ENCODE measurements at places on chromosomes 13 and 19. TPM values are rescaled to one million over a fixed set of nuclear protein-coding genes. Genes with fewer than 3 reads are reported as not detected.

DNA sequence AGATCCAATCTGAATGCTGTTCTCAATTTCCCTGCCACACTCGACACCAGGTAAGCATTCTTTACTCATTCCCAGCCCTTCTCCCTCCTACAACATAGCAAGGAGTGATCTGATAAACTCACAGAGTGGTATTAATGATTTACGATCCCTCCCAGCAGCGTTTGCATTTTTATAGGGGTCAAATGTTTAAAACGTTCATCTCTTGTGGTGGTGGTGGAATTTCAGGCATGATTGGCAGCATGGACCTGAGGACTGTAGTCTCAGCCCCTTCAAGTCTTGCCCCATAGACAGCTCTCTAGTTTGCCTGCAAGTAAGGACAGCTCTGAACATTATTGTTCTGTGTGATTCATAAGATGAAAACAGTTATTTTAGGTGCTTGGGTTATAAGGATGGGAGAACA is 565.7 kb downstream of the EFNB2 start:
- peaks cover 33% of the 10 kb centered on the region for H3K4me1 ChIP-seq
- no peak for DNase-seq
- H3K27ac ChIP-seq, result no peak overlapping the region
- H3K36me3 ChIP-seq, result no peaks in the 10 kb centered on the region
- H3K27me3 ChIP-seq, result no peaks in the 10 kb centered on the region

DNA sequence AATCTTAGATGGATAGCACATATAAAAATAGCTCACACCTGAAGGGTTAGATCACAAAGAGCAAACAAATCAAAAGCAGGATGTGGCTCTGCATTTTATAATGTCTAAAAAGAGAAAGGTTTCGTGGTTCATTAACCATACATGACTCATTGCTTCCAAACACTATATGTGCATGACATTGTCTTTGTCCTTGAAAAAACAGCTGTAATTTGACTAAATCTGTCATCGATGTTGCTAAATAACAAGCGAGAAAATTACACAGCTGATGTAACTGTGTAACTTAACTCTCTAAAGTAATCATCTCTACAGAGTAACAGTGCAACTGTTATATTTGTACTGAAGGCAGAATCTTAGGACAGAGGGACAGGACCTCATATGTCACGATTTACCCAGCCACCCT is 383.1 kb upstream of the GPC6 start:
- H3K27me3 ChIP-seq, result no peaks in the 10 kb centered on the region
- H3K4me1 ChIP-seq, result peaks cover 29% of the 10 kb centered on the region
- no peak for DNase-seq
- H3K27ac ChIP-seq, result peak overlapping the region; percentile 68
- no peak overlapping the region for H3K4me3 ChIP-seq

GRCh38 chr19:1471010-1471514 is 8.0 kb downstream of the C19orf25 start:
- peaks cover 2% of the 10 kb centered on the region for H3K27me3 ChIP-seq
- H3K36me3 ChIP-seq, result peaks cover 2% of the 10 kb centered on the region
- H3K4me3 ChIP-seq, result peak overlapping the region; percentile 50
- H3K4me1 ChIP-seq, result peaks cover 7% of the 10 kb centered on the region
- DNase-seq, result no peak

- no peak for DNase-seq
- peak overlapping the region; percentile 94 for H3K27ac ChIP-seq
- H3K27me3 ChIP-seq, result no peaks in the 10 kb centered on the region
- H3K4me1 ChIP-seq, result peaks cover 30% of the 10 kb centered on the region
- H3K36me3 ChIP-seq, result peaks cover 43% of the 10 kb centered on the region
These were observed 1.0 kb upstream of the ZNF529 start for GRCh38 chr19:36573895-36574720.

Gene FFAR3
- total RNA-seq, result not detected

Gene TIMM29
- total RNA-seq, result 25.7 TPM

DNA sequence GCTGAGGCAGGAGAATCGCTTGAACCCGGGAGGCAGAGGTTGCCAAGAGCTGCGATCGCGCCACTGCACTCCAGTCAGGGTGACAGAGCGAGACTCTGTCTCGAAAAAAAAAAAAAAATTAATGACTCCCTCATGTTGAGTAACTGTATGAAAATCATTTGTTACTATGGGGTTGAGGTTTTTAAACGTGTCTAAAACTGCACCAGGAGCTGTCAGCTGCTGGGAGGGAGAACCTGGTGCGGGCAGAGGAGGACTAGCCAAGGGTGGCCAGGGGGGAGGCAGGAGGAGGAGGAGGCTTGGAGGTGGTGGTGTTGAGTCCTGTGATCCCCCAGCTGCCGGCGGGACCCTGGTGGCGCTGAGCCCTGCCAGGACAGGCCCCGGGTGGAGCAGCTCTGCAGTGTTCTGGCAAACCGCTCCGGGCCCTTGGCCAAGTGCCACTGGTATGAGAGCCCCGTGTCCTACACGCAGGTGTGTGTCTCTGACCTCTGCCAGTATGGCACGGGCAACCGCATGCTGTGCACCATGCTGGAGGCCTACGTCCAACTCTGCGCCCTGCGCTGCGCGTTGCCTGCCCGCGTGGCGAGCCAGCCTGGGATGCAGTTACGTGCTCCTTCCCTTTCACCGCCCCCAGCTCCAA is 17.1 kb upstream of the FXYD3 start:
- H3K27me3 ChIP-seq, result peaks cover 6% of the 10 kb centered on the region
- DNase-seq, result no peak
- H3K36me3 ChIP-seq, result no peaks in the 10 kb centered on the region
- H3K4me1 ChIP-seq, result no peaks in the 10 kb centered on the region
- no peak overlapping the region for H3K4me3 ChIP-seq
- no peak overlapping the region for H3K27ac ChIP-seq

DNA sequence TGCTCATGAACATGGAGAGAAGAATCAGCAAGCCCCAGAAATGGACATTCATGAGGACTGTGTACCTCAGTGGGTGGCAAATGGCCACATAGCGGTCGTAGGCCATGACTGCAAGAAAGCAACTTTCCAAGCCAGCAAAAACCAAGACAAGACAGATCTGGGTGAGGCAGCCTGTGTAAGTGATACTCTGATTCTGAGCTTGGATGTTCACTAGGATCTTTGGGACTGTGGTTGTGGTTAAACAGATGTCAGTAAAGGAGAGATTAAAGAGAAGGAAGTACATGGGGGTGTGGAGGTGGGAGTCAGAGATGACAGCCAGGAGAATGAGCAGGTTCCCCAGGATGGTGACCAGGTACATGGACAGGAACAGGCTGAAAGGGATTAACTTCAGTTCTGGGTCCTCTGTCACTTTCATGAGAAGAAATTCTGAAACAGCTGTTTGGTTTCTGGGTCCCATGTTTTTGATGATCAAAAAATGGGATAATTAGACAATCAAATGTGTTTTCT is at the start of gene OR7G1:
Gene OR7G1 (minus strand): TSS at position 457 of the 507 bp plus-strand sequence. CDS start 0 bp downstream, at position 457.
- H3K27me3 ChIP-seq, result no peaks in the 10 kb centered on the region
- H3K4me3 ChIP-seq, result no peak within 1 kb of the TSS
- H3K4me1 ChIP-seq, result no peaks in the 10 kb centered on the region
- H3K27ac ChIP-seq, result no peak within 1 kb of the TSS
- DNase-seq, result no peak

Gene SSBP4
- total RNA-seq, result 102 TPM

Gene LILRA1
- not detected for total RNA-seq

DNA sequence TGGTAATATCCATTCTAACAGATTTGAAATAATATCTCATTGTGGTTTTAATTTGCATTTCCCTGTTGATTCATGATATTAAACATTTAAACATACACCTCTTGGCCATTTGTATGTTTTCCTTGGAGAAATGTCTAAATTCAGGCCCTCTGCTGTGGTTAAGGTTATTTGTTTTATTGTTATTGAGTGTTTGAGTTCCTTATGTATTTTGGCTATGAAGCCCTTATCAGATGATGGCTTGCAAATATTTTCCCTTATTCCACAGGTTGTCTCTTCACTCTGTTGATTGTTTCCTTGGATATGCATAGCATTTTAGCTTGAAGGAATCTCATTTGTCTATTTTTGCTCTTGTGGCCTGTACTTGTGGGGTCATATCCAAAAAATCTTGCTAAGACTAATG is 303.6 kb downstream of the GPC5 start:
- no peak overlapping the region for H3K4me3 ChIP-seq
- DNase-seq, result no peak
- no peaks in the 10 kb centered on the region for H3K36me3 ChIP-seq
- no peak overlapping the region for H3K27ac ChIP-seq

DNA sequence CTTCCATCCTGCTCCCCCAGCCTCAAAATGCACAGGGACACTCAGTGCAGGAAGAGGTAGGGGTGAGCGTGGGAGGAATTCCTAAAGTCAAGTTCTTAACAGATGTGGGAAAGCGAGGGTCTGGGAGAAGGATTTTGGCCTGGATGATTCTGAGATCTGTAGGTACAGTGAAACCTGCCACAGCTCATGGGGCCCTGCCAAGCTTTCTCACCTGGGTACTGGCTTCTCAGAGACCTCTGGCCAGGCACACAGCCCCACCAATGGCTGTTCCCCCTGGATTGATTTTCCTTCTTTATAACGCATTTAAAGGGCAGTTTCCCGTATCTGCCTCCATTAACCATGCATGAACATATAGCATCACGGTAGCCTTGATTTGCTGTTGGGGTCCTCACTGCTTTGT is 47.0 kb upstream of the GSX1 start:
- peaks cover 7% of the 10 kb centered on the region for H3K27me3 ChIP-seq
- no peak overlapping the region for H3K27ac ChIP-seq
- no peak overlapping the region for H3K4me3 ChIP-seq
- no peaks in the 10 kb centered on the region for H3K36me3 ChIP-seq
- DNase-seq, result no peak

GRCh38 chr19:16433986-16434385 is 37.8 kb downstream of the EPS15L1 start:
- H3K27me3 ChIP-seq, result no peaks in the 10 kb centered on the region
- no peak for DNase-seq
- H3K4me3 ChIP-seq, result no peak overlapping the region

DNA sequence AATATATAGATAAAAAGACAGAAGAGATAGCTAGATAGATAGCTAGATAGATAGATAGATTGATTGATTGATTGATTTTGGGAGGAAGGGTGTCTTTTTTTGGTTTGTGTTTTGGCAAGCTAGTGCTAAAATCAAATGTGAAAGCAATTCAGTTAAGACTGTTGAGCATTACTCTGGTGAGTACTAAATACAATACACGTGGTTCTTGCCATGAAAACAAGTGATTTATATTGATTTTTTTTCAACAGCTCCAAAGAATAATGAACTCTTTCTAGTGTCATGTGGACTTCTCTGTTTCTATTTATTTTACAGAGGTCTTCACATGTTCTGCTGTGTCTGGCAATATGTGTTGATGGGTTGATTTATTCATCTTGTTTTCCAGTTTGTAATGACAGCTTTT is 172.0 kb downstream of the POU4F1 start:
- no peak for DNase-seq
- no peaks in the 10 kb centered on the region for H3K36me3 ChIP-seq
- H3K4me3 ChIP-seq, result no peak overlapping the region
- H3K27me3 ChIP-seq, result peaks cover 3% of the 10 kb centered on the region
- no peak overlapping the region for H3K27ac ChIP-seq

Gene VSTM1
- not detected for total RNA-seq

Gene PDX1
- total RNA-seq, result not detected

DNA sequence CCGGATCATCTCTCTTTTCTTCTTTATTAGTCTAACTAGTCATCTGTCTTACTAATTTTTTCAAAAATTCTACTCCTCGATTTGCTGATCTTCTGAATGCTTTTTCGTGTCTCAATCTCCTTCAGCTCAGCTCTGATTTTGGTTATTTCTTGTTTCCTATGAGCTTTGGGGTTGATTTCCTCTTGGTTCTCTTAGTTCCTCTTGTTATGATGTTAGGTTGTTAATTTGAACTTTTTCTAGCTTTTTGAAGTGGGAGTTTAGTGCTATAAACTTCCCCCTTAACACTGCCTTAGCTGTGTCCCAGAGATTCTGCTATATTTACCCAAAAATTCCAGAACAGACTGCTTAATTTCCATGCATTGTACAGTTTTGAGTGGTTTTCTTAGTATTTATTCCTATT is 3.4 kb downstream of the FCAR start:
- no peak overlapping the region for H3K4me3 ChIP-seq
- no peaks in the 10 kb centered on the region for H3K4me1 ChIP-seq
- no peak for DNase-seq
- H3K27me3 ChIP-seq, result no peaks in the 10 kb centered on the region
- no peaks in the 10 kb centered on the region for H3K36me3 ChIP-seq

Gene SIGLEC5
- total RNA-seq, result not detected

DNA sequence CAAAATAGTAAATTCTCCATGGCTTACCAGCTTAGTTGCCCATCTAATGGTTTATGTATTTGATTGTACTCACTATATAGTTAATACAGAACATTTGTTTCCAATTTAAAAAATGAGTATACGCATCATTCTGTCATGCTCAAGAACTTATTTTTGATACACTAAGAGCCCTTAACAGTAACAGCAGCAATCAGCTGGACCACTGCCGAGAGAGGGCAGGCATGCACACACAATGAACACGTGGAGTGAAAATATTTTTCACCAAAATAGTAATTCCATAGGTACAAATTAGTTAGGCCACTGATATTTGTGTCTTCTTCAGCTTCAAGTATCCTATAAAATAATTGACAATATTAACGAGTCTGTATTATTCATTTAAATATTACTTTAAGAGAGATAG is 109.9 kb downstream of the KLF12 start:
- peaks cover 17% of the 10 kb centered on the region for H3K4me1 ChIP-seq
- peaks cover 23% of the 10 kb centered on the region for H3K36me3 ChIP-seq
- no peak overlapping the region for H3K27ac ChIP-seq
- no peak overlapping the region for H3K4me3 ChIP-seq

- H3K27me3 ChIP-seq, result no peaks in the 10 kb centered on the region
- no peak overlapping the region for H3K4me3 ChIP-seq
- H3K4me1 ChIP-seq, result peaks cover 72% of the 10 kb centered on the region
- DNase-seq, result no peak
These were observed 11.1 kb downstream of the LMO7 start for GRCh38 chr13:75647126-75647784.

GRCh38 chr19:18173054-18173571 is 500 bp upstream of the IFI30 start:
- H3K4me3 ChIP-seq, result peak overlapping the region; percentile 79
- DNase-seq, result no peak
- no peak overlapping the region for H3K27ac ChIP-seq
- peaks cover 11% of the 10 kb centered on the region for H3K36me3 ChIP-seq
- peaks cover 8% of the 10 kb centered on the region for H3K27me3 ChIP-seq

Gene FAM83E
- 1.1 TPM for total RNA-seq

GRCh38 chr13:34935841-34936240 is 6.2 kb upstream of the NBEA start:
- H3K36me3 ChIP-seq, result no peaks in the 10 kb centered on the region
- DNase-seq, result no peak
- H3K27me3 ChIP-seq, result peaks cover 69% of the 10 kb centered on the region
- no peaks in the 10 kb centered on the region for H3K4me1 ChIP-seq

Data from osteocyte (in vitro differentiated cells).